Breast epithelium (tissue), 4 donors: ENCODE measurements at places on chromosomes 5 and 9. TPM values are rescaled to one million over a fixed set of nuclear protein-coding genes. Genes with fewer than 3 reads are reported as not detected.

The UNC5A gene
- total RNA-seq, result 0.15 TPM

The LCN15 gene
- total RNA-seq, result not detected

The BRINP1 gene
- not detected for total RNA-seq

- DNase-seq, result no peak
Observed at GRCh38 chr5:172444110-172444510, 10.2 kb downstream of the SH3PXD2B start.

GRCh38 chr9:121246821-121247561, 21.0 kb upstream of the GSN start:
- no peak for DNase-seq

DNA sequence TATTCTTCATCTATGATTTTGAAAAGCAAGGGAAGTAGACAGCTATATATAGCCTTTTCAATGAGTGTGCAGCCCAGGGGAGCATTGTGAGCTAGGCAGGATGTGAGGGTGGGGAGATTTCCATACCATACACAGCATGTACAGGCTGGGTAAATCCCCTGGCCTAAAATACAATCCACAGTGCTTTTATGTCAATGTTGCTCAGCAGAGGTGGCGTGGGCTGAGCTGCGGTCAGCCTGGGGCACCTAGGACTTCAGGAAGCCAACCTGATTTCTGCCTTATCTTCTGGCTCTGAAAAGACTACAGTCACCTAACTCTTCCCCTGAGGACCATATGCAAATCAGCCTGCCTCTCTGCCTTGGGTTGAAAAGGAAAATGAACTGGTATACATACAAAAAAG, 6.3 kb upstream of the GARIN3 start:
- no peak for DNase-seq

DNA sequence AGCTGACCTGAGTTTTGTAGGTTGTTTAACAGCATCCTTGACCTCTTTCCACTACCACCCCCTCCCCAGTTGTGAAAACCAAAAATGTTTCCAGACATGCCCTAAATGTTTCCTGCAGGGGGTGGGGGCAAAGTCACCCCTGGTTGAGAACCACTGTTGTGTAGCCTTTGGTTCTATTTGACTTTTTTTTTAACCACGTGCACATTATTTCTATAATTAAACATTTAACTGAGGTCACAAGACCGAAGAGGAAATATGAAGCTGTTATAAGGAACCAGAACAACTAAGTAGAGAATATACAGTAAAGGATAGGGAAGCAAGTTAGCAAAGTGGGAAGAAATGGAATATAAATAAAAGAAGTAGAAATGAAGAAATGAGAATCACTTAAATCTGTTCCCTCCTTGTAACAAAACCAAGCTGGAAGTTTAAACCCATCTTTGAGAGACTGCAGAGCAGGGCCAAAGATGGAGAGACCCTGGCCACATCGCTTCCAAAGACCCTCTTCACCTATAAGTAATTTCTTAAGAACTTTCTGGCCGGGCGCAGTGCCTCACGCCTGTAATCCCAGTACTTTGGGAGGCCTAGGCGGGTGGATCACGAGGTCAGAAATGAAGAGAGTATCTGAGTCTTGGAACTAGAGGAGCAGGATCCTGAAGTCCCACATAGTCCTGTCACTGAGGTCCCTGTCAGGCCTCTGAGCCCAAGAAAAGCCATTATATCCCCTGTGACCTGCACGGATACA, 14.4 kb downstream of the SIT1 start:
- DNase-seq, result no peak

DNA sequence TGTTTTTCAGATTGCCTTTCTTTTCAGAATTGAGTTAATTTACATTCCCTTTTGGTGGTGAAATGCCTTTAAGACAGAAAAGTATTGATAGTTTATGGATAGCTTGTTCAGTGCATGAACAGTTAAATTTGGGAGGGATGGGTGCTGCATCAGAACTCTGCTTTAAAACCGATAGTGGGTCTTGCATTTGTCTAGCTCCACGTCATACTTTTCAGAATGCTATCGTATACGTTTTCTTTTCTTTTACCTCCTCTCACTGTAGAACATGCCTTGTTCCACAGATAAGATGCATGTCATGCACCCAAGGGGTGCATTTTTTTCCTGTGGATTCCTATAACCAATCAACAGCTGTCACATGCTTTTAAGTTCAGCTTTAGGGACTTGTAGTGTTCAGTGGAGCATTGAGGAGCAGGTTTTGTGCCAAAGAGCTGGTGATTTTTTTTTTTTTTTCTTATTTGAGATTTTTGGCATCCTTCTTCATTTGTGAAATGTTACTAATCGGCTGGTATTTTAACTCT, 2.3 kb downstream of the SLC44A1 start:
- DNase-seq, result no peak

DNA sequence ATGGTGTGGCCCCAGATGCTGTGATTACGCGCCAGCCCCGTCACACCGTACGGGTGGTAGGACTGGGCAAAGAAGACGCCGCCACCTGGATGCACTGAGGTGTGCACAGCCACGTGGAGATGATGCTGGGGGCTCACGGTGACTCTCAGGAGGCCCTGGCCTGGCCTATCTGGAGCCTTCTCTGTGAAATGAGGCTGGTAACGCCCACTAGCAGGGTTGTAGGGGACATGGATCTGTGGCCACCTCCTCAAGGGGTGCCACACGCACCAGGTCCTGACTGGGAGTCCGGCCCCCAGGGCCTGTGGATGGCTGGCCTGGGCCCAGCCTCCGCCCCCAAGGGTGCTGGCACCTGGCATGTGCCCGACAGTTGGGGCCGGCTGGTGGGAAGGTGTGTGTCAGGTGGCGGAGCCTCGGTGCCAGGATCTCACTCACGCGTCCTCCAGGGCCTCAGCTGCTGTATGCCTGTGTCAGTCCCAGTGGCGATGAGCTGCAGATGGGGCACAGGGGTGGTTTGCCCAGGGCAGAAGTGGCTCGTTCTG, 32.4 kb downstream of the NEK6 start:
- no peak for DNase-seq

DNA sequence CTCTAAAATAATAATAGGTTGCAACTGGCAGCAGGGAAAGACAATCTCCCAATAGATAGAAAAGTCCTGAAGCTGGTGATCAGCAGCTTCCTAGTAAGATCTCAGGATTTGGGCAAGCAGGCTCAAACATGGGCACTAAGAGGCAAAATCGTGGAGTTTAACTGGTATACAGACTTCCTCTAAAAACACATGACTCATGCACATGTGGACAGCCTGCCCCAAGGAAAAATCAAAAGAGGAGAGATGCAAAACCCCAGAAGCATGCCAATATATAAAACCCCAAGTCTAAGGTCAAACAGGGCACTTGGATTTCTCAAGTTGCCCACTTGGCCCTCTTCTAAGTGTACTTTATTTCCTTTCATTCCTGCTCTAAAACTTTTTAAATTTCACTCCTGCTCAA, 62.8 kb downstream of the CDKN2A start:
- DNase-seq, result no peak
